ENCODE measurements at places on chromosomes 5 and 9. TPM values are rescaled to one million over a fixed set of nuclear protein-coding genes. Genes with fewer than 3 reads are reported as not detected.

TMC1 gene
- 9.0 TPM for total RNA-seq

KIF12 gene
- total RNA-seq = not detected

DNA sequence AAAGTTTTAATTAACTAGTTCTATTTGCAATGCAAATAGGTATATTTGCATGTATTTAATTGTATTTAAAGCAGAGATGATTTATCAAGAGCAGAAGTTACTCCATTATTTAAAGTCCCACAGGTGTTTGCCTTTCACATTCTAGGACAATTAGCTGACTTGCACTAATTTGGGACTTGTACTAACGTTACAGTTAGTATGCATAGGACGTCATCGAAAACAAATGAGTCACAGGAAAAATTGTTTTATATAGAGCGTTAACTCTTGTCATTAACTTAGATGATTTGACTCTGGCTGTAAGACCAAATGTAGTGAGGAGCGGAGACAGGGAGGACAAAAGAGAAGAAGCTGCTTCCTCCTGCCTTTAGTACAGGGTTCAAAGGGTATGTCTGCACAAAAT is 126.1 kb upstream of the IFNE start:
- H3K27me3 ChIP-seq = no peaks in the 10 kb centered on the region
- DNase-seq = no peak
- H3K36me3 ChIP-seq = no peaks in the 10 kb centered on the region
- H3K27ac ChIP-seq = no peak overlapping the region

GRCh38 chr5:147464211-147464610 is 45.7 kb downstream of the DPYSL3 start:
- no peak for DNase-seq
- no peak overlapping the region for H3K27ac ChIP-seq
- no peaks in the 10 kb centered on the region for H3K4me1 ChIP-seq
- H3K36me3 ChIP-seq = no peaks in the 10 kb centered on the region
- H3K27me3 ChIP-seq = no peaks in the 10 kb centered on the region
- H3K4me3 ChIP-seq = no peak overlapping the region

SMC2 gene
- total RNA-seq = 29.2 TPM

IL9 gene
- not detected for total RNA-seq

DNA sequence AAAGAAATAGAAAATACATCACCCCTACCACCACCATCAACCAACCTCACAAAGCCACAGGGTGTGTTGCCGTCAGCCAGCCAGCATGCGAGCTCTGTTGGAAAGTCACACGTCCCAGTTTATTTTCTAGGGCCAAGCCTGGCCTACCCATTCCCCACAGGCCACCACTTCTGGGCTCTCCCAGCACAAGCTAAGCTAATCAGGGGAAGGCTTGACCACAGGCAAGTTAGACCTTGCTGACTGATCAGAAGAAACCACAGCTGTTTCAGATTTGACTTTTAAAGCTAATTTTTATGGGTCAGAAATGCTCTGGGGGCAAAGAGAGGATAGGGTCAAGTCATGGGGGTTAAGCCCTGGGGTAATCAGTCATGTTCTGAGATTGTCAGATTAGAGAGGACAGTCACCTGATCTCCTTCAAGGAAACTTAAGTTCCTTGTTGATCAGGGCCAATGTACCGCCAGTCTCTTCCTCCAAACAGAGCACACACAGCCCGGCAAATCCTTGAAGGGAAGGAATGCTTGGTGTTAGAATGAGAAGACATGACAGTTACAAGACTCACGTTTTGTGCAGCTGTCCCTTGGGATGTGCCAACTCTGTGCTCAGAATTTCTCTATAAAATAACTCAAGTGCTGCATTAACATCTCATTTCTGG is 7.6 kb downstream of the SHB start:
- peaks cover 15% of the 10 kb centered on the region for H3K36me3 ChIP-seq
- no peak overlapping the region for H3K27ac ChIP-seq
- no peak overlapping the region for H3K4me3 ChIP-seq
- DNase-seq = no peak
- H3K27me3 ChIP-seq = no peaks in the 10 kb centered on the region

- no peak overlapping the region for H3K4me3 ChIP-seq
- H3K27ac ChIP-seq = no peak overlapping the region
- no peaks in the 10 kb centered on the region for H3K27me3 ChIP-seq
- no peak for DNase-seq
These were observed 290.8 kb downstream of the TRPM3 start for GRCh38 chr9:70830618-70831017.

CDH10 gene
- total RNA-seq = 0.63 TPM

DNA sequence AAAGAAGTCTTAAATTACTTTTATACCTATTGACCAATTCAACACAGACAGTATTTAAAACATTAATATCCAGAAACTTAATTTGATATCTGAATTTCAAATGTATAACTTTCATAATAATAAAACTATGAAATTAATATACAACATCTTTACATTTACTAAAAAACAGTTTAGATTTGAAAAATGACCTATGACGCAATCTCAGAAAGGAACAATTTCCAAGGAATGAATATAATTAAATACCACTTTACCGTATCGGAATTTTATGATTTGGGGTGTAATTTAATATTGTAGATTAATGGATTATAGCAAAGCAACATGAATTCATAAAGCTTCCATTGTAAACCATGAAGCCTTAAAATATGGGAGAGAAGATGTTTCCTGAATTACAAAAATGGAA is 321.5 kb upstream of the TRPM3 start:
- no peaks in the 10 kb centered on the region for H3K27me3 ChIP-seq
- H3K4me3 ChIP-seq = no peak overlapping the region
- no peaks in the 10 kb centered on the region for H3K36me3 ChIP-seq
- no peak overlapping the region for H3K27ac ChIP-seq
- H3K4me1 ChIP-seq = no peaks in the 10 kb centered on the region

- 0 out of 2 replicates have a peak overlapping the region, but pooled peaks have one; percentile 93 for H3K27ac ChIP-seq
- peak overlapping the region; percentile 91 for H3K4me3 ChIP-seq
- H3K27me3 ChIP-seq = no peaks in the 10 kb centered on the region
- H3K4me1 ChIP-seq = peaks cover 53% of the 10 kb centered on the region
These were observed 2.2 kb downstream of the DUSP1 start for GRCh38 chr5:172768573-172769341.

ECM2 gene
- 3.1 TPM for total RNA-seq

GRCh38 chr5:154646745-154647113 is 108.4 kb upstream of the LARP1 start:
- no peak overlapping the region for H3K27ac ChIP-seq
- H3K27me3 ChIP-seq = peaks cover 6% of the 10 kb centered on the region
- DNase-seq = no peak
- 0 out of 2 replicates have a peak, but pooled peaks cover 4% of the 10 kb centered on the region for H3K4me1 ChIP-seq
- no peak overlapping the region for H3K4me3 ChIP-seq
- H3K36me3 ChIP-seq = no peaks in the 10 kb centered on the region

OR1L4 gene
- not detected for total RNA-seq

GRCh38 chr5:151592855-151593408 is 1.8 kb upstream of the FAT2 start:
- no peaks in the 10 kb centered on the region for H3K27me3 ChIP-seq
- no peak overlapping the region for H3K4me3 ChIP-seq
- H3K36me3 ChIP-seq = no peaks in the 10 kb centered on the region
- H3K27ac ChIP-seq = no peak overlapping the region
- H3K4me1 ChIP-seq = peaks cover 21% of the 10 kb centered on the region
- DNase-seq = no peak

GRCh38 chr9:20997503-20998076 is 33.9 kb downstream of the HACD4 start:
- H3K4me3 ChIP-seq = no peak overlapping the region
- no peaks in the 10 kb centered on the region for H3K27me3 ChIP-seq
- H3K4me1 ChIP-seq = no peaks in the 10 kb centered on the region

DNA sequence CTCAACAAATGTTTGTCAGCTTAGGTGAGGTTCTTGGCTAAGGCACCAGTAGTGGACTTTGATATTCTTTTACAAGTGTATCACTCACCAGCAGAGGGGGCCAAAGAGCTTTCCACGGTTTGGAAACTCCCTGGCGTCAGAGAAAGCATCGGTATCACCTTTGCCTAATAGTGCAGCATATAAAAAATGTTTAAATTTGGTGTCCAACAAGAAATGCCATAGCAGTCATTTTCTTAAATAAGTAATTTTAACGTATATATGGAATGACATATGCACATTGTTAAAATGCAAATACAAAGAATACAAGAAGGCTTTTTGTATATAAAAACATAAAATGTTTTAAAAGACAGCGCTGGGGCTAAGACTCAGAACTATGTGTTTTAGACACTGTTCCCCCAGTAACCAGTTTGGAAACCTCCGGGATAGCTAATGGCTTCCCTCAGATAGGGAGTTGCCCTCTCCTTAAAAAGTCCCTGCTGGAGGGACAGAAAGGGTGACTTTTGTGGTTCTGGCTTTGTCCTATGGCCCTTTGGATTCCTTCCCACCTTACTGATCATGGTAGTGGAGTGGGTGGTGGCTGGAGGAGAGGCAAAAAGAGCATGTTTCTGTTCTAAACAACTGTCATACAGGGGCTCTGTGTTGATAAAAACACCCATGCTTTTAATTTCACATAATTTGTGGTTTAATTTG is 124.6 kb downstream of the GPBP1 start:
- H3K27me3 ChIP-seq = no peaks in the 10 kb centered on the region
- peak; percentile 80 for DNase-seq
- H3K27ac ChIP-seq = peak overlapping the region; percentile 48
- H3K4me3 ChIP-seq = no peak overlapping the region
- H3K36me3 ChIP-seq = no peaks in the 10 kb centered on the region
- H3K4me1 ChIP-seq = peaks cover 11% of the 10 kb centered on the region

ORM2 gene
- not detected for total RNA-seq

EIF4E1B gene
- total RNA-seq = not detected

GRCh38 chr5:60972231-60972630 is 27.2 kb downstream of the NDUFAF2 start:
- H3K4me3 ChIP-seq = no peak overlapping the region
- no peaks in the 10 kb centered on the region for H3K27me3 ChIP-seq
- no peak overlapping the region for H3K27ac ChIP-seq
- no peaks in the 10 kb centered on the region for H3K36me3 ChIP-seq
- no peak for DNase-seq

CARD6 gene
- 16.1 TPM for total RNA-seq

- H3K4me3 ChIP-seq = no peak overlapping the region
- no peak for DNase-seq
- H3K27me3 ChIP-seq = peaks cover 14% of the 10 kb centered on the region
- no peaks in the 10 kb centered on the region for H3K4me1 ChIP-seq
- no peaks in the 10 kb centered on the region for H3K36me3 ChIP-seq
These were observed 33.9 kb upstream of the NKX2-5 start for GRCh38 chr5:173268750-173269432.

CRB2 gene
- total RNA-seq = not detected

DNA sequence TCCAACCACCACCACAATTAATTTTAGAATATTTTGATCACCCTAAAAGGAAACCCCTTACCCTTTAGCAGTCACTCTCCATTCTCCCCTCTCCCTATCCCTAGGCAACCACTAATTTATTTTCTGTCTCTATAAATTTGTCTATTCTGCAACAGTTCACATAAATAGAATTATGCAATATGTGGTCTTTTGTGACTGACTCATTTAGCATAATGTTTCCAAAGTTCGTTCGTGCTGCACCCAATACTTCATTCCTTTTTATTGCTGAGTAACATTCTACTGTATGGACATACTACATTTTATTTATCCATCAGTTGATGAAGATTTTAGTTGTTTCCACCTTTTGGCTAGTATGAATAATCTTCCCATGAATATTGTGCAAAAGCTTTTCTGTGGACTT is 18.2 kb upstream of the CDC20B start:
- H3K27ac ChIP-seq = no peak overlapping the region
- no peak overlapping the region for H3K4me3 ChIP-seq
- peak; percentile 55 for DNase-seq

- H3K27me3 ChIP-seq = no peaks in the 10 kb centered on the region
- no peak overlapping the region for H3K27ac ChIP-seq
- DNase-seq = no peak
- H3K36me3 ChIP-seq = no peaks in the 10 kb centered on the region
- no peak overlapping the region for H3K4me3 ChIP-seq
- H3K4me1 ChIP-seq = peaks cover 13% of the 10 kb centered on the region
These were observed 80.4 kb downstream of the ALDH7A1 start for GRCh38 chr5:126514558-126515141.

DNA sequence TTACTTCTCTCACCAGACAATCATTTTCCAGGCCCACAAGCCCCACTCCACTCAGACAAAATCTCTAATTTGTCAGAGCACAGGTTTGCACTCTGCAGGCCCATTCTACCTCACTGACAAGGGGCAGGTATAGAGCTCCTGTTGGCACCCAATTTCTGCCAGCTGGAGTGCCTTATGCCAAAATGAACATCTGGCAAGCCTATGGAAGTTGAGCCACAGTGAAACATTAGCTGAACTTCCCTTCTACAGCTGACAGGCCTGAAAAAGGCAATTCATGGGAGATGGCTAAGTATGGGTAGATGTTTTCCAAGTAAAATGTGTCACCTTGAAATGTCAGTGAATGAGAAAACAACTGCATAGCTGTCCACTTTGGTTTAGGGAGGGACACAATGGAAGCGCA is 87.0 kb downstream of the SPOCK1 start:
- no peaks in the 10 kb centered on the region for H3K27me3 ChIP-seq
- H3K36me3 ChIP-seq = no peaks in the 10 kb centered on the region
- DNase-seq = no peak

RELL2 gene
- total RNA-seq = 5.0 TPM

DNA sequence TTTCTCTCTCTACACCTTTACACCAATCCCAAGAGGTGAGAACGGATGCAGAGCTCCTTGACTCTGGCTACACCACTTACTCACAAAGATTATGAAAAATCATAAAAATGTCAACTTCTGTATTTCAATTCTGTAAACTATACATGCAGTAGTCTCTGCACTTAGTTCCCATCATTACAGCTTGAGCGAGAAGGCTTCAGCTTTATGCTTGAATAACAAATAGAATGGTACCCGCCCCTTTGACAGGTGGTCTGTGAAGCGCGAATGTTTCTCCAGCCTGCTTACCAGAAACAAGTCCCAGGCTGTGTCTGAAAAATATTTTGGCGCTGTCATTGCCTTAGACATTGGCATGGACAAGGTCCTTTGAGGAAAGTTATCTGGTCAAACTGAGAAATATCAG is 562.4 kb upstream of the CLINT1 start:
- no peaks in the 10 kb centered on the region for H3K36me3 ChIP-seq
- no peak for DNase-seq
- H3K27ac ChIP-seq = no peak overlapping the region

TJP2 gene
- 143 TPM for total RNA-seq

GRCh38 chr9:21244836-21245235 is 5.0 kb upstream of the IFNA14 start:
- H3K4me3 ChIP-seq = no peak overlapping the region
- H3K36me3 ChIP-seq = no peaks in the 10 kb centered on the region
- DNase-seq = no peak
- no peak overlapping the region for H3K27ac ChIP-seq
- H3K27me3 ChIP-seq = no peaks in the 10 kb centered on the region
- H3K4me1 ChIP-seq = no peaks in the 10 kb centered on the region

CDK9 gene
- total RNA-seq = 93.8 TPM
